ENCODE measurements at places on chromosomes 13 and 19.

GRCh38 chr13:25415241-25415640, 43.5 kb downstream of the ATP8A2 start:
- DNase-seq = peak; percentile 63

- DNase-seq = no peak
Measured at GRCh38 chr19:604355-604754, 14.7 kb downstream of the HCN2 start.

GRCh38 chr13:52651897-52652195, 790 bp upstream of the SUGT1 start:
- DNase-seq = peak; percentile 87

DNA sequence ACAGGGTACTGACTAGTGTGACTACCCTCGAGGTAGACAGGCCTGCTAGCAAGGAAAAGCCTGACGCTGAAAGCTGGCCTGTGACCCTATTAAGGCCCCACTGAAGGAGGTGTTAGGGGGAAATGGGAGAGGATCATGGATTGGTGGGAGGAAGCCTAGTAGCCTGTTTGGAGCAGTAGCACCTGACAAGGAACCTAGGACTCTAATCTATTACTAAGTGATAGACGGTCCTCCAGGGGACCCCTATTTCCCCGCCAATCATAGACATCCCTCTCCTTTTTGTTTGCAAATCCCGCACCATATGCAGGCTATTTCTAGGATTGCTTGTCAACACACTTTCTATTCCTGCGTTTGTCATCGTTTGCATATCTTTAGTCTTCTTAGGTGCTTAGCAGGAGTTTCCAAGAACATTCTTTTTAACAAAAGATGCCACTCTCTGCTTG, 1338.8 kb upstream of the MIR17HG start:
- no peak for DNase-seq

DNA sequence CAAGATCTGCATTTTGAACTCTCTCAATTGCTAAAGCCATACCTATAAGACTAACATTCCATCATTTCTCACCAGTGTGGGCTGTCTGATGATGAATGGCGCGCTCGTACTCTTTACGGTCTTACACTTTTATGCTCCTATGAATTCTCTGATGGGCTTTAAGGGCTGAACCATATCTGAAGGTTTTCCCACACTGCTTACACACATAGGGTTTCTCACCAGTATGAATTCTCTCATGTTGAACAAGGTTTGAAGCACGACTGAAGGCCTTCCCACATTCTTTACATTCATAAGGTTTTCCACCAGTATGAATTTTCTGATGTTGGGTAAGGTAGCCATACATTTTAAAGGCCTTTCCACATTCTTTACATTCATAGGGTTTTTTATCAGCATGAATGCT, 18.8 kb upstream of the ZNF607 start:
- no peak for DNase-seq

Measured in Kasumi-1 (cell line).